ENCODE measurements at places on chromosomes 2 and 18. TPM values are rescaled to one million over a fixed set of nuclear protein-coding genes. Genes with fewer than 3 reads are reported as not detected.

GRCh38 chr18:429030-429429 is 71.5 kb downstream of the COLEC12 start:
- DNase-seq: no peak

PLEKHM3 gene
- 7.2 TPM for total RNA-seq

NR4A2 gene
- 0.25 TPM for total RNA-seq

GRCh38 chr2:220876080-220876824 is 695.9 kb downstream of the EPHA4 start:
- no peak for DNase-seq

- no peak for DNase-seq
These were observed 248.9 kb downstream of the GLI2 start for GRCh38 chr2:120984452-120985173.
